ENCODE measurements at places on chromosomes 6 and 20. TPM values are rescaled to one million over a fixed set of nuclear protein-coding genes. Genes with fewer than 3 reads are reported as not detected.

TMEM74B gene
- total RNA-seq: not detected

DNA sequence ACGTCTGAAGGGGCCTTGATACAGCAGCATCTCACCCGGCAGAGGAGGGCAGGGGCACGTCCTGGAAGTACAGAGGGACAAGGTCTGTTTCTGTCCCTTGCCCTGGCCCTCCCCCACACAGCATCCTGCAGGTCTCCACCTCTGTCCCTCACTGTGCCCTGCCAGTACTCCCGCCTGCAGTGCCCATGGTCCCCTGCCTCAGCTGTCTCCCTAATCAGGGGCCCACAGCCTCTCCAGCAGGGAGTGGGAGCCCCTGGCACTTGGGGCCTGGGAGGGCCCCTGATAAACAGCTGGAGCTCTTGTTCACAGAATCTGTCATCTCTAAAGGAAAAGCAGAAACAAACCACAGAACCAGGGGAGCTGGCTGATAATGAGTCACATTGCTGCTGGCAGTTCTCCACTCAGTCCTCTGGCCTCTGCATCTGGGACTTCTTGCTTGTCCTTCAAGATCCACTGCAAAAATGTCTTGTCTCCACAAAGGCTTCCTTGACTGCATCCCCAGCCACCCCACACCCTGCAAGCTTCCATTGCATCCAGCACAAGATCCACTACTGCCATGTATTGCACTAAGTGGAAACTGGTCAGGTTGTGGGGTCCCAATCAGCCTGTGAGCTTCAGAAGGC lies 33.2 kb upstream of the TAF8 start:
- DNase-seq: peak; percentile 81
- H3K27ac ChIP-seq: peak overlapping the region; percentile 96
- H3K36me3 ChIP-seq: peaks cover 33% of the 10 kb centered on the region
- H3K4me3 ChIP-seq: peak overlapping the region; percentile 61
- no peaks in the 10 kb centered on the region for H3K27me3 ChIP-seq

DNA sequence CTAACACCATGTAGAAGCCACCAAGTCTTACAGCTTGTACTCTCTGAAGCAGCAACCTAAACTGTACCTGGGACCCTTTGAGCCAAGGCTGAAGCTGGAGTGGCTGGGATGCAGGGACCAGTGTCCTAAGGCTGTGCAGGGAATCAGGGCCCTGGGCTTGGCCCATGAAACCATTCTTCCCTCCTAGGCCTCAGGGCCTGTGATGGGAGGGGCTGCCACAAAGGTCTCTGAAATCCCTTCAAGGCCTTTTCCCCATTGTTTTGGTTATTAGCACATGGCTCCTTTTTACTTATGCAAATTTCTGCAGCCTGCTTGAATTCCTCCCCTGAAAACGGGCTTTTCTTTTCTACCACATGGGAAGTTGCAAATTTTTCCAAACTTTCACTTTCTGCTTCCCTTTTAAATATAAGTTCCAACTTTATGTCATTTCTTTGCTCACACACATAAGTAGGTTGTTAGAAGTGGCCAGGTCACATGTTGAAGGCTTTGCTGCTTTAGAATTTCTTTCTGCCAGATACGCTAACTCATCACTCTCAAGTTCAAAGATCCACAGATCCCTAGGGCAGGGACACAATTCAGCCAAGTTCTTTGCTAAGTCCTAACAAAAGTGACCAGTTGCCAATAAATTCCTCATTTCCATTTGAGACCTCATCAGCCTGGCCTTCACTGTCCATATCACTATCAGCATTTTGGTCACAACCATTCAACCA lies 28.2 kb upstream of the ATXN1 start:
- DNase-seq: no peak
- H3K27me3 ChIP-seq: peaks cover 3% of the 10 kb centered on the region
- no peak overlapping the region for H3K27ac ChIP-seq
- no peaks in the 10 kb centered on the region for H3K4me1 ChIP-seq
- H3K36me3 ChIP-seq: no peaks in the 10 kb centered on the region
- no peak overlapping the region for H3K4me3 ChIP-seq

SLC35D3 gene
- not detected for total RNA-seq

GRCh38 chr20:11918981-11919380 lies 1.3 kb downstream of the BTBD3 start:
- no peak for DNase-seq
- no peak overlapping the region for H3K4me3 ChIP-seq
- H3K4me1 ChIP-seq: peaks cover 3% of the 10 kb centered on the region
- H3K36me3 ChIP-seq: no peaks in the 10 kb centered on the region
- no peaks in the 10 kb centered on the region for H3K27me3 ChIP-seq
- no peak overlapping the region for H3K27ac ChIP-seq

DNA sequence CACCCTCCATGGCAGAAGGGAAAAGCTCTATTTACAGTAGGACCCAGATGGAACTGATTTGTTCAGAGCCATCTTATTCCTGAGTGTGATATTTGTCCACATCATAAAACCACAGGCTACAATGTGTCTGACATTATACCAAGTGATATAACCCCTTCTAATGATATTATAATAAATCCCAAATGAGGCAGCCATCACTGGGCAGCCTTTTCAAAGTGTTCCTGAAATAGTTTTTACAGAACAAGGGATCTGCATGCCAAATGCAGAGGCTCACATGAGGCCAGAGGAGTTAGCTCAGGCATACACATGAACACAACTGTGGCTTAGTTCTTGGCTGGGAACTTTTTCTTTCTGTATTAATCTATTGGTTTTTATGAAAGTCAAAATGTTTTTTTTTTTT lies 207.7 kb downstream of the MAFB start:
- peaks cover 8% of the 10 kb centered on the region for H3K27me3 ChIP-seq
- no peaks in the 10 kb centered on the region for H3K4me1 ChIP-seq
- no peaks in the 10 kb centered on the region for H3K36me3 ChIP-seq
- DNase-seq: no peak

DNA sequence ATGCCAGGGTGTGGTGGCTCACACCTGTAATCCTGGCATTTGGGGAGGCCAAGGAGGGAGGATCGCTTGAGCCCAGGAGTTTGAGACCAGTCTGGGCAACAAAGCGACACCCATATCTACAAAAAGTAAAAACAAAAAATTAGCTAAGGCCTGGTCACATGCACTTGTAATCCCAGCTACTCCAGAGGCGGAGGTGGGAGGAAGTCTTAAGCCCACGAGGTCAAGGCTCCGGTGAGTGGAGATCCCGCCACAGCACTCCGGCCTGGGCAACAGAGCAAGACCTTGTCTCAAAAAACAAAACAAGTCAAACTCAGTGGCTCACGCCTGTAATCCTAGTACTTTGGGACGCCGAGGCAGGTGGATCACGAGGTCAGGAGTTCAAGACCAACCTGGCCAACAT lies 35.6 kb downstream of the SRSF3 start:
- H3K4me1 ChIP-seq: peaks cover 6% of the 10 kb centered on the region
- no peaks in the 10 kb centered on the region for H3K36me3 ChIP-seq
- DNase-seq: no peak
- no peaks in the 10 kb centered on the region for H3K27me3 ChIP-seq
- H3K27ac ChIP-seq: no peak overlapping the region

GRCh38 chr6:158567152-158567551 lies 7.3 kb downstream of the TMEM181 start:
- H3K27me3 ChIP-seq: no peaks in the 10 kb centered on the region
- H3K27ac ChIP-seq: no peak overlapping the region
- H3K36me3 ChIP-seq: peaks cover 5% of the 10 kb centered on the region

DNA sequence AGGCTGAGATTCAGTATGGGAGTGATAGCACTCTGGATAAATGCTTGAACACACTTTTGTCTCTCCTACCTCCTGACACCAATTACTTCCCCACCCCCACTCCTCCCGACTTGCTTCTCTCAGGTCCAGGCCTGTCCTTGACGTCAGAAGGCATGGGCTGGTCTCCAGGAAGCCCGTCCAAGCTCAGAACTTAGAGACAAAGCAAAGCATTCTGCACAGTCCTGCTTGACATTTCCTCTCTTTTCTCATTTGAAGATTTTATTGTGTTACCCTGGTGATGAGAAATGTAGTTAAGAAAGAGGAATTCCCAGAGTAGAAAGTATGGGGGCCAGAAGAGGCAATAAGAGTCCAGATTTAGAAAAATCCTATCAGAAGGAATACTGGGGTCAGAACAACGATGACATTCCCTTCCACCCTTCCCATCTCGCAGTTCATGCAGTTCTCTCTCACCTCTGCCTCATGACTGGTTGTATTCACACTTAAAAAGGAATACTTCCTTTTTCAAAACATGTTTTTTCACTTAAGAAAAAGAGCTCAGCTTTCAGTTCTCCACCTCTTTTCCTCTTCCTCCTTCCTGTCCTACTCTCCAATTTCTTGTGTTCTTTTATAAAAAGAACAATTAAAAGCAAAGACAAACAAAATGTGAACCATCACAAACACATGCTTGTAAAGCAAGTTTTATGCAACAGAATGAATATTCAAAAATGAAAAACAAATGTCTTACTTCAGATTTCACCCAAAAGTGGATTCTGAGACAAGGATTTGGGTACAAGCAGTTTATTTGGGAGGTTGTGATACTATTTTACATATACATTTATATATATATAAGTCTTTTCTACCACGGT lies 18.5 kb upstream of the FAM184A start:
- no peak overlapping the region for H3K27ac ChIP-seq
- no peak overlapping the region for H3K4me3 ChIP-seq
- H3K27me3 ChIP-seq: no peaks in the 10 kb centered on the region
- no peak for DNase-seq

EYA2 gene
- not detected for total RNA-seq

DNA sequence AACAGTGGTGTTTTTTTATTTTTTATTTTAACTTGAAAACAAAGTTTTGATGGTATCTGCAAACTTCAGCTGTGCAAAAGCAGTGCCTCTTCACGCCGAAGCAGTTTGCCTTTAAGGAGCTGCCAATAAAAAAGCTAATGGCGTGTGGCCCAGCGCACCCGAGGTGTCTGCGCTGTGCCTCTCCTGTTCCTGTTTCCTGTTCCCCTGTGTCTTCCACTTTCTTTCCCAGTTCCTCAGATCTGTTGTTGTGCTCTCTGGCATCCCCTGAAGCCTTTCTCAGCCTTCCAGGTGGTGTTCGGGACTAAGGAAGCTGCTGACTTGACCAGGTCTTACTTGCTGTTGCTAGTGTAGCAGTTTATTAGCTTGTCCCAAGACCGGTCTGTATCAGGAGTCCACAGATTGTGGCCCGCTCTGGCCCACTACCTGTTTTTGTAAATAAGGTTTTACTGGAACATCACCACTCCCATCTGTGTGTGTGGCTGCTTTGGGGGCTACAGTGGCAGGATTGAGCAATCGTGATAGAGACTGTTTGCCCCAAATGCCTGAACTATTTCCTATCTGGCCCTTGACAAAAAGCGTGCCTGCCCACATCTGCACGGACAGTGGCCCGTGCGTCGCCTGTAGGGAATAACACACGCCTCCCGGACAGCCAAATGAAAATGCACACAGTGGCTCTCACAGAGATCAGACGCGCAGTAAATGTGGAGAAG lies 178.3 kb downstream of the TMEM242 start:
- no peak overlapping the region for H3K27ac ChIP-seq
- peaks cover 4% of the 10 kb centered on the region for H3K4me1 ChIP-seq
- H3K36me3 ChIP-seq: peaks cover 5% of the 10 kb centered on the region
- H3K4me3 ChIP-seq: no peak overlapping the region

DNA sequence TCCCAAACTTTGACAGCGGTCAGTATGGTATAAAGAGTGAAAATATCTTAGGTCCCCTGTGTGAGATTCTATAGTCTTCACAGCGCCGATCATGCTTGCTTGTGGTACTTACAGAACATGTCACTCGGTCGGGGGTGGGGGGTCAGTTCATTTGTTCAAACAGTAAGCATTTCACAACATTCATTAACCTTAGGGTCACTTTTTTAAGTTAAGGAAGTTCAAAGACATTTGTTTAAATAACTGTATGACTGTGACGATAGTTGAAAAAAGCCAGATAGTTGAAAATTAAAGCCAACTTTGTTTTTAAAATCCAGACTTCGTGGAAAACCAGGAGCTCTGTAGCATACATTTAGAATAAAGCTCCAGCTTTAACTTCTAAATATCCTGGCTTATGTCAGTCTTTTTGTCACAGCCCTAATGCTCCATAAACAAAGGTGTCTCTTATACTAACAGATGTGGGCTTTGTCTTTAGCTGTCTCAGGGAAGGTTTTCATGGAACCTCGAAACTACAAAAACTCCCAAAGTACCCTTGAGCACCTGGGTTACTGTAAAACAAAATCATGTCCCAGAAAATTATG lies 57.9 kb upstream of the PHACTR2 start:
- no peak overlapping the region for H3K27ac ChIP-seq
- H3K4me3 ChIP-seq: no peak overlapping the region
- DNase-seq: no peak
- no peaks in the 10 kb centered on the region for H3K27me3 ChIP-seq
- no peaks in the 10 kb centered on the region for H3K36me3 ChIP-seq

GRCh38 chr20:54069501-54069971 lies 858 bp downstream of the BCAS1 start:
- H3K36me3 ChIP-seq: no peaks in the 10 kb centered on the region
- no peaks in the 10 kb centered on the region for H3K27me3 ChIP-seq
- H3K27ac ChIP-seq: no peak overlapping the region
- no peak overlapping the region for H3K4me3 ChIP-seq
- H3K4me1 ChIP-seq: no peaks in the 10 kb centered on the region

DNA sequence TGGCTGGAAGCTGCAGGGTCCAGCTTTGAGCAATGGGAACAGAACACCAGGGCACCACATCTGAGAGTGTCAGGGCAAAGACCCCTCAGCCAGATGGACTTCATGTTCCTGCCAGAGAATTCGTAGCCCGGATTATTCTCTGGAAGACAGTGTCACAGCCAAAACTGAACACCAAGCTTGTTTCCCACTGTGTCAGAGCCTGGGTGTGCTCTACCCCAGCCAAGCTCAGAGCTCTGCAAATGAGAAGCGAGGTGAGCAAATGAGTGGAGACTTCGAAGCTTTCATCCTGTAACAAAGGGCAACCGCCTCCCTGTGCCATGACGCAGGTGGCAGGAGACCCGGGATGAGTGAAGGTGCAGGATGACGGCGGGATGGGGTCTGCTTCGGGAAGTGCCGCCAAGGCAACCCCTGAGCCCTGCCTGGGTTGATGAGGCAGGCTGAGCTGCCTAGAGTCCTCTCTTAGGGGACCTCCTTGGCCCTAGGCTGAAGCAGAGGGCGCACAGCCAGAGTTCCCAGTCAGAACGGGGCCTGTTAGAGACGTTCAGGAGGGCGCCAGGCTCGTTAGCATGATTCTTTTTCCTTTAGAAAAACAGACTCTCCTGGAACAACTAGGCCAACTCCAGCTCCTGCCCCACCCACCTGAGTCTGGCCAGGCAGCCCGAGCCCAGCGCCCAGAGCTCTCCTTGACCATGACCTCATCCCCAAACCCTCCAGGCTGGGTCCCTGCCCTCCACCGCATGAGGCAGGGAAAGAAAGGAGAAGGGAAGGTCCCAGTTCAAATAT lies 187.7 kb downstream of the SOD2 start:
- DNase-seq: no peak
- no peak overlapping the region for H3K4me3 ChIP-seq
- H3K27me3 ChIP-seq: peaks cover 11% of the 10 kb centered on the region
- no peaks in the 10 kb centered on the region for H3K4me1 ChIP-seq
- no peak overlapping the region for H3K27ac ChIP-seq

Measured in activated naive CD4-positive, alpha-beta T cell treated with anti-CD3 and anti-CD28 coated beads for 36 hours (primary cell).